Stimulated activated CD8-positive, alpha-beta memory T cell treated with anti-CD3 and anti-CD28 coated beads, Interleukin-7, amount 100 ng/mL, for 4 hours (primary cell): ENCODE measurements at places on chromosomes 12 and 14.

GRCh38 chr14:102510616-102511520, 1.3 kb upstream of the ANKRD9 start:
- DNase-seq = no peak

DNA sequence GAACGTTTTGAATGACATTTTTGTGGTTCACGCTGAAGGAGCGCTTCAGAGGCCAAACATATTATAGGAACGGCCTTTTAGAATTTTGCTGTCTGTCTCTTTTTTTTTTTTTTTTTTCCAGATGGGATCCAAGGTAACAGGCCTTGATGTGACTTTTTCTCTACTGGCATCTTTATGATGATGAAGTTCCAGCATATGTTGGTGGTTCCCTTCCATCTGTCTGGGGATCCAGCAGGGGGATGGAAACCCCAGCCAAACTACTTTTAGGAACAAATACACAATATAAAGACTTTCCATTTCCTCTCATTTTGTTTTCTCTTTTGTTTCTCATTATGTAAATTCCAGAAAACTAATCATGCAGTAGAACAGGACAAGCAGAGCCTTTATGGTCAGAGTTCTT, 239.3 kb upstream of the PRICKLE1 start:
- DNase-seq = no peak

GRCh38 chr12:121628536-121628935, 2.2 kb downstream of the ORAI1 start:
- no peak for DNase-seq

- DNase-seq = no peak
Measured at GRCh38 chr12:119682639-119683252, 14.8 kb downstream of the PRKAB1 start.

GRCh38 chr12:32253154-32253790, 146.1 kb upstream of the FGD4 start:
- DNase-seq = no peak

GRCh38 chr14:95875831-95876760, 536 bp upstream of the TUNAR start:
- DNase-seq = no peak

- DNase-seq = peak; percentile 65
Measured at GRCh38 chr12:54398995-54399793, 14.7 kb upstream of the ZNF385A start.

GRCh38 chr12:1917172-1918070, 1.0 kb downstream of the CACNA2D4 start:
- no peak for DNase-seq

DNA sequence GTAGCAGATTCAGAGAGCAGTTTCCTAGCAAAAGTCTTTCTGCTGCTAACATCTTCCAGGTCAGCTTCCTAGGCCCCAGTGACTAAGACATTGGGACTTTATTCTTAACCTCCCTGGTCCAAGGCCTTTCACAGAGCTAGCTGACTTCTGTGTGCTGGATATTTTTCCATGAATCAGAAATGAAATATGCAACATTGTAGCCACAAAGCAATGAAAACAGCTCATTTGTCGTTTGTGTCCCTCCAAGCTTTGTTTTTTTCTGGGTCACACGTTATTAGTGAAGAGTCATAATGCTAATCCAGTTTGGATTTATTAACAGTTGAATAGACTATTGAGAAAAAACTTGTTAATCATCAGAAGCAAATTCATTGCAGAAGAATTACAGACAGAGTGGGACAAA, 82.4 kb downstream of the ARF6 start:
- DNase-seq = no peak

DNA sequence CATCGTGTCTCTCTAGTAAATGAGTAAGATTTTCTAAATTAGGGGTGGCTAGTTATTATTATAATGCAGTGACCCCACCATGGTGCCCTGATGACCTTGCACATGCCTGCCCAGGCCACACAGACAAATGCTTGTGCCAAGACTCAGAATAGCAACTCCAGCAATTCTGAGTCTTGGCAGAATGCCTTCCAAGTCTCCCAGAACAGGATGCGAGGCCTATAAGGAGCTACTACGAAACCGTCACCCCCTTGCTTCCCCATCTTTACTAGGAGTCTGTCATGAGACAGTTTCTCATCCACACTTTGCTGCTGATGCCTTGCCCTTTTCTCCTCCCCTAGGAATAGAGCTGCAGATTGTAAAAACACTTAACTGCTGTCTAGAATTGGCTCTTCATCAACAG, 559.9 kb downstream of the TRHDE start:
- no peak for DNase-seq
